T-cell (primary cell): ENCODE measurements at places on chromosomes 1 and 21. TPM values are rescaled to one million over a fixed set of nuclear protein-coding genes. Genes with fewer than 3 reads are reported as not detected.

ZNHIT6 gene
- total RNA-seq = 18.9 TPM

DNA sequence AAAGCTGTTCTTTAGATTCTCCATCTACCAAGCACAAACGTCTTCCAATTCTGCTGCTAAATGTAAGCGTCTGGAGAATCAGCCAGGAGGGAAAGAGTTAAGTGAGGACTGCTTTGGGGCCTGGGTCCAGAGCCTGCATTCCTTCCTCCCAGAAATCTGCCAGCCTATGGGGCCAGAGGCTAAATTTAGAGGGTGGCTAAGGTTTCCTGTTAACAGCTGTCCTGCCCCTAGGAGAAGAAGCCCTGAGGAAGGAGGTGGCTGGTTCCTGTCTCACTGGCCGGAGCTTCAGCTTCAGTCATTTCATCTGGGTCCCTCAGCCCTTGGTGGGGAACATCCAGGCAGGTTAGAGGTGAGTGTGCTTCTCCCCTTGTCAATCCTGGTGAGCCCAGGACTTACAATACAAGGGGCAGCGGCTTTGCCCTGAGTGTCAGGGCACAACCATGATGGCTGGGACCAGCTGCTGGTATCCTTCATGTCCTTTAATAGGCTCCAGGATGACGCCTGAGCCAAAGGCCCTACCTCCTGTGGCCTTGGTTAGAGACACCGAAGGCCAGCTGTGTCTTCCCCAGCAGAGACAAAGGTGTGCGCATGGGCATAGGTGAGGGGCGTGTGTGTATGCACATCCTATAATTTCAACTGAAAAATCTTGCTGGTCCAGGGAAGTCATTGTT lies at the start of gene STYXL2:
Gene STYXL2 (plus strand): TSS at position 230 of the 671 bp plus-strand sequence. CDS start 775 bp downstream, outside the sequence.
- H3K27ac ChIP-seq = no peak within 1 kb of the TSS
- no peak for DNase-seq
- no peaks in the 10 kb centered on the region for H3K36me3 ChIP-seq
- H3K4me1 ChIP-seq = peaks cover 21% of the 10 kb centered on the region

GRCh38 chr1:198577444-198577843 lies 37.0 kb upstream of the ATP6V1G3 start:
- no peak overlapping the region for H3K4me3 ChIP-seq
- H3K27ac ChIP-seq = no peak overlapping the region
- DNase-seq = no peak
- no peaks in the 10 kb centered on the region for H3K36me3 ChIP-seq
- no peaks in the 10 kb centered on the region for H3K4me1 ChIP-seq

TRIM67 gene
- total RNA-seq = not detected
